ENCODE measurements at places on chromosomes 12 and 14.

DNA sequence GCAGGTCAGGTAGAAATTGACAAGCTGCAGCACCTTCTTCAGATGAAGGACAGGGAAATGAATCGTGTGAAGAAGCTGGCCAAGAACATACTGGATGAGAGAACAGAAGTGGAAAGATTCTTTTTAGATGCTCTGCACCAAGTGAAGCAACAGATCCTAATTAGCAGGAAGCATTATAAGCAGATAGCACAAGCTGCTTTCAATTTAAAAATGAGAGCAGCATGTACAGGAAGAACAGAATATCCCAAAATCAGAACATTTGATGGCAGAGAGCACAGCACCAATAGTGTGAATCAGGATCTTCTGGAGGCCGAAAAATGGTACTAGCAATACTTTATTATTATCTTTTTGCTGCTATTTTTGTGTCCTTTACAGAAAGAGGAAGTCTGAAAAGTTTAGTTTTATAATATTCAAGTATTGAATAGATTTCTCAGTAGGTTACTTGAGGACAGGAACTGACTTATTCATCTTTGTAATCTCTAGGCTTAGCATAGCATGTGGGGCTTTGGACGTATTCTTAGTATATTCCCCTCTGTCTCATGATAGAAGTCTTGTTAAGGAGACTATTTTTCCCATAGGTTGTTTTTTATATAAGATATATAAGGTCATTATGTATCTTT lies 30.8 kb downstream of the BBOF1 start:
- no peak for DNase-seq

GRCh38 chr14:103090481-103091020 lies 4.0 kb upstream of the EXOC3L4 start:
- DNase-seq, result no peak

DNA sequence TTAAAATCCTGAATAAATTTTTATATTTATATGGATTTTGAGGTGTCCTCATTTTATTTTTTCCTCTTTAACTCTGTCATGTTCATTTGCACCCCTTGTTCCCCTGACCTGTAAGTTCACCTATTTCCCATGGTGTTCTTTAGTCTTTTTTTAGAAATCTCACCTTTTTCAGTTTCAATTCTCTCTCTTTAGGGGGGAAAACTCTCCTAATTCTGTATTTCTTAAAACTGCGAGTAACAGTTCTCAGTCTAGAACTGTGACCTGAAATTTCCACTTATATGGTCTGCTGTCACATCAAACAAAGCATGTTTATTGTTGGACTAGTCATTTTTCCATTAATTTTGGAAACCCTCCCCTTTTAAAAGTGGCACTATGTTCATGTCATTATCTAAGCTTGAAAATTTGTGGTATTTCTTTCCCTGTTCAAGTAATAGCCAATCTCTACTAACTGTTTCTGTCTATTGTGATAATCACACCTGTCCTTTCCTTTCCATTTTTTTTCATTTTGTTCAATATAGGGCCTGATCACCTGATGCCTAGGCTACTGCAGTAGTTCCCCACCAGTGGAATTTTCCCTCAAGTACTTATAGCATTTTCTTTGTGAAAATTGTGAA lies 14.0 kb upstream of the FBXO33 start:
- DNase-seq, result no peak

GRCh38 chr12:92294676-92295440 lies 149.2 kb upstream of the BTG1 start:
- no peak for DNase-seq

GRCh38 chr14:25237845-25238244 lies 187.9 kb upstream of the STXBP6 start:
- DNase-seq, result no peak

DNA sequence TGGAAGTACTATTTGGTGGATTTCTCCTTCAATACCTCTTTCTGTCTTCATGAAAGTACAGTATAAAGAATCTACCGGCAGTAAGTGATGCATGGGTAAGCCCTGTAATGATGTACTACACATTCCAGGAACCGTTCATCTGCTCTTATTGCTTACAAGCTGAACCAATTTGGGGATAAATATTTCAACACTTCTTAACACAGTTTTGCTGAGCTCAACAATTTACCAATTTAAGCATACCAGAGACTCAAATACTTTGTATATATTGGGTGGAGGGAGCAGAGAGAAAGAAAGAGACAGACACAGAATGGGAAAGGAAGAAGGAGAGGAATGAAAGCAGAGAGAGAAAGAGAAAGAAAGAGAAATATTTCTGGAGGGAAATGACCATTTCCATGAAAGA lies 821.1 kb upstream of the FLRT2 start:
- DNase-seq, result no peak

DNA sequence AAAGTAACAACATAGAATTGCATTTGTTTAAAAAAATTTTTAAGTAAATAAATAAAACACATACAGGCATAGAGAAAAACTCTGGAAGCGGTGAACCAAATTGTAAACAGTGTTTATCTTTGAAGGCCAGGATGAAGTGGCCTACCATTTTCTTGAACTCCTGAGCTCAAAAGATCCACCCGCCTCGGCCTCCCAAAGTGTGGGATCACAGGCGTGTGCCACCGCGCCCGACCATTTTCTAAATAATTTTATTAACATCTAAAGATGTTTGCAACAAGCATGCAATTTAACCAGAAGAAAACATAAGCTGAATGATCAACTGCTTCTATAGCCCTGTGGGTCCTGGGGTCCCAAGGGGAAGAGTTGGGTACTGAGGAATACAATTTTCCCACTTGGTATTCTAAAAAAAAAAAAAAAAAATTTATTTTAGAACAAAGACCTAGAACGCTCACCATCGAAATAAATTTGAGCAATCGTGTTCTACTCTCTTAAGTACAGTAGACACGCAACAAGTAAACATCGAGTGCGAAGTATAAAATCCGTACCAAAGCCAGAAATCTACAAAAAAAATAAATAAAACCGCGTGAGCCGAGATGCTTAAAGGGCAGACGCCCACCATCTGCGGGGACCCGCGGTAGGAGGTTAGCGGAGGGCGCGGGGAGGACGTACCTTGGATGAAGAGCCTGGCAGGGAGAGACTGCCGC lies 484 bp downstream of the MIS18BP1 start:
- no peak for DNase-seq

GRCh38 chr14:91884664-91885063 lies 17.3 kb upstream of the TC2N start:
- no peak for DNase-seq

- DNase-seq, result no peak
Measured at GRCh38 chr12:19867151-19867550, 427.9 kb downstream of the AEBP2 start.

DNA sequence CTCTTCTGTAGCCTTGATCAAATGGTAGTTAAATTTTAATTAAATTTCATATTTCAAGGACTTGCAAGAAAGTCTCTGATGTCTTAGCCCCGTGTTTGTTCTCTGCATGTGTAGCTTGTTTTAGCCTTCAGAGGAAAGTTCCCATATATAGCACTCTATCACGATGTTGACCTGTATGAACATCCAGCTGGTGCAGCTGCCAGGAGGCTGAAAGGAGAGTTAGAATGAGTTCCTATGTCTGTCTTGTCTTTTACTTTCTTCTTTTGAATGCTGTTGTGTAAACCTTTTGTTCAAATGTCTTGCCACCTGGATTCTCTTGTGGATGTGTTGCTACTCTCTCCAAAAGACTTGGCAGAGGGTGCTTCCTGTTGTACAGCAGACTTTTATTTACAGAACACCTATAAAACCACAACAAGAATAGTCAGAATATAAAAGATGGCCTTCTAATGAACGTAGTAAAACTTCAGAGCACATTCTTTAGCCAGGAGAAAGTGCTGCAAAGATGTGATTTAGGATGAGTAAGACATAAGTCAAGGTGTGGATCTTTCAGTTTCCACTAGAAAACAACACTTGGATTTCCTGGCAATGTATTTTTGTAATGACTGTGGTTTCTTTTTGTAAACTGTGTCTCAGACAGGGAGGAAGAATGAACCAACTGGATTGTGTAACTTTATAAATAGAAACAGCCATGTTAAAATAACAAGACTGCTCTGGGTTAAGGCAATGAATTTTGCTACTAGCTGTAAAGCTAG lies 17.2 kb downstream of the NAV3 start:
- DNase-seq, result no peak

DNA sequence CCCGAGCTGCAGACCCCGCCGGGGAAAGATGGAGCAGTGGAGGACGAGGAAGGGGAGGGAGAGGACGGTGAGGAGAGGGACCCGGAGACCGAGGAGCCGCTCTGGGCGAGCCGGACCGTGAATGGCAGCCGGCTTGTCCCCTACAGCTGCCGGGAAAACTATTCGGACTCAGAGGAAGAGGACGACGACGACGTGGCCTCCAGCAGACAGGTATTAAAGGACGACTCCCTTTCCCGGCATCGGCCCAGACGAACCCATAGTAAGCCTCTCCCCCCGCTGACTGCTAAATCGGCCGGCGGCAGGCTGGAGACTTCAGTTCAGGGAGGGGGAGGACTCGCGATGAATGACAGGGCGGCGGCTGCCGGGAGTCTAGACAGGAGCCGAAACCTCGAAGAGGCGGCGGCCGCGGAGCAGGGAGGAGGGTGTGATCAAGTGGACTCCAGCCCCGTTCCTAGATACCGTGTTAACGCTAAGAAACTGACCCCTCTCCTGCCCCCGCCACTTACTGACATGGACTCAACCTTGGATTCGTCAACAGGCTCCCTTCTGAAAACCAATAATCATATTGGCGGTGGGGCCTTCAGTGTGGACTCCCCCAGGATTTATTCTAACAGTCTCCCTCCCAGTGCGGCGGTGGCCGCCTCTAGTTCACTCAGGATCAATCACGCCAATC lies 962 bp downstream of the LEMD3 start:
- peak; percentile 7 for DNase-seq

DNA sequence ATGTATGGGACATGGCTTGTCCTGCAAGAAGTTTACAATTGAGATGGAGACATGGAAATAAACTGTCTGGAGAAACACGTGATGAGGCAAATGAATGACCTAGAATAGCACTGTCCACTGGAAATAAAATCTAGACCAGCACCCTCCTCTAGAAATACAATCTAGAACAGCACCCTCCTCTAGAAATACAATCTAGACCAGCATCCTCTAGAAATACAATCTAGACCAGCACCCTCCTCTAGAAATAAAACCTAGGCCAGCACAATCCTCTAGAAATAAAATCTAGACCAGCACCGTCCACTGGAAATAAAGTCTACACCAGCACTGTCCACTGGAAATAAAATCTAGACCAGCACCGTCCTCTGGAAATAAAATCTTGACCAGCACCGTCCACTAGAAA lies 69.2 kb upstream of the RFLNA start:
- no peak for DNase-seq

DNA sequence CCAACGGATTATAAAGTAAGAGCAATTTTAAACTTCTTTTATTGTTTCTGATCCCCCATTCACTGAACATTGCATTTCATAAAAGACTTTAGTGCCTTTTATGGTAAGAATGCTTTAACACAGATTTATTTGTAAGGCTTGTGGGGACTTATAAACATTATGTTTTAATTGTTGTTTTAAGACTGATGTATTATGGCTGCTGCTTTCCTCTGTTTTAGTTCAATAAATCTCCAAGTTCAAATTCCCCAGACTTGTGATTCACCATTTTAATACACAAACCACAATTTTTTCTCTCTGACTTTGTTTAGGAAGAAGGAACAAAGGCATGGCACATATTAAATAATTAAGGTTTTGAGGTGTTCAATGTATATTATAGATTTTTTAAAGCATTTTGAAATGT lies 753.3 kb downstream of the SLC6A15 start:
- DNase-seq, result no peak

- DNase-seq, result no peak
Measured at GRCh38 chr14:77120771-77121743, 20.5 kb downstream of the ZDHHC22 start.

DNA sequence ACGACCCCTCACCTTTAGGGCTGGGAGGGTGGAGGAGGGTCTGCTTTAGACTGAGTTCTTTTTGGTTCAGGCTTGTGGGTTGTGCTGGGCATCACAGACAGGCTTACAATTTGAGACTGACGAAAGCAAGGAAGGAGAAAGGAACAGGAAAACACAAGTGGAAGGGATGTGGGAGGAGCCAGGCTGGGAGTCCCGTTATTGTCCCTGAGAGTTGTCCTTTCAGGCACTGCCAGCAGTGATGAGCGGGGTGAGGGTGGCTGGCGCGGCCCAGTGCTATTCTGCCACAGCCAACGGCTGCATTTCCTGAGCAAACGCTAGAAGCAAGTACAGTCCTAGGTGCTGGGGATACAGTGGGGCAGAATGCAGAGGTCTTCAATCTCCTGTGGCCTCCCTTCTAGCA lies 29.2 kb upstream of the TSPAN9 start:
- no peak for DNase-seq
